Mucosa of gallbladder (tissue), 1 donor: ENCODE measurements at places on chromosomes 1 and 21. TPM values are rescaled to one million over a fixed set of nuclear protein-coding genes. Genes with fewer than 3 reads are reported as not detected.

CFAP107 gene
- total RNA-seq = not detected

SMPDL3B gene
- total RNA-seq = 7.0 TPM

PLA2G2F gene
- 0.92 TPM for total RNA-seq

HSD3B2 gene
- 1.8 TPM for total RNA-seq

C1QB gene
- 190 TPM for total RNA-seq

ERG gene
- 10.0 TPM for total RNA-seq

KRTAP21-2 gene
- not detected for total RNA-seq

BLACAT1 gene
- 0.81 TPM for total RNA-seq

GOLT1A gene
- 10.8 TPM for total RNA-seq

NPL gene
- 19.3 TPM for total RNA-seq

SLAMF9 gene
- total RNA-seq = not detected

KRTAP11-1 gene
- 0.23 TPM for total RNA-seq

GPR161 gene
- 13.9 TPM for total RNA-seq

CD5L gene
- not detected for total RNA-seq

ADCY10 gene
- 0.81 TPM for total RNA-seq

CELA3A gene
- 25.1 TPM for total RNA-seq

NIBAN1 gene
- 129 TPM for total RNA-seq

CHI3L2 gene
- total RNA-seq = 2.8 TPM

SH3BGR gene
- 22.3 TPM for total RNA-seq

PRKCZ gene
- total RNA-seq = 29.8 TPM

PADI1 gene
- total RNA-seq = not detected

OR6N1 gene
- not detected for total RNA-seq

IQGAP3 gene
- total RNA-seq = 2.5 TPM

OR4F29 gene
- not detected for total RNA-seq

ATP1A2 gene
- 18.6 TPM for total RNA-seq

DCDC2B gene
- total RNA-seq = not detected

S100A9 gene
- 19.1 TPM for total RNA-seq

CATSPERE gene
- 0.72 TPM for total RNA-seq

SELENBP1 gene
- total RNA-seq = 180 TPM

XCL1 gene
- total RNA-seq = 1.6 TPM

GSTM5 gene
- 32.8 TPM for total RNA-seq

APCS gene
- total RNA-seq = 54.7 TPM

GCSAML gene
- 1.3 TPM for total RNA-seq

LCE2C gene
- not detected for total RNA-seq

PADI2 gene
- 8.6 TPM for total RNA-seq

WNT9A gene
- 2.2 TPM for total RNA-seq

NUDT4B gene
- 0.46 TPM for total RNA-seq

PTPN22 gene
- total RNA-seq = 3.1 TPM

HSPA13 gene
- 12.0 TPM for total RNA-seq

CLCA4 gene
- total RNA-seq = 0.20 TPM

SLC2A5 gene
- total RNA-seq = 8.8 TPM

UMODL1 gene
- not detected for total RNA-seq
